RWPE2 (cell line): ENCODE measurements at places on chromosomes 4 and X.

GRCh38 chr4:139635966-139636365 lies 29.7 kb upstream of the MGST2 start:
- DNase-seq, result no peak

DNA sequence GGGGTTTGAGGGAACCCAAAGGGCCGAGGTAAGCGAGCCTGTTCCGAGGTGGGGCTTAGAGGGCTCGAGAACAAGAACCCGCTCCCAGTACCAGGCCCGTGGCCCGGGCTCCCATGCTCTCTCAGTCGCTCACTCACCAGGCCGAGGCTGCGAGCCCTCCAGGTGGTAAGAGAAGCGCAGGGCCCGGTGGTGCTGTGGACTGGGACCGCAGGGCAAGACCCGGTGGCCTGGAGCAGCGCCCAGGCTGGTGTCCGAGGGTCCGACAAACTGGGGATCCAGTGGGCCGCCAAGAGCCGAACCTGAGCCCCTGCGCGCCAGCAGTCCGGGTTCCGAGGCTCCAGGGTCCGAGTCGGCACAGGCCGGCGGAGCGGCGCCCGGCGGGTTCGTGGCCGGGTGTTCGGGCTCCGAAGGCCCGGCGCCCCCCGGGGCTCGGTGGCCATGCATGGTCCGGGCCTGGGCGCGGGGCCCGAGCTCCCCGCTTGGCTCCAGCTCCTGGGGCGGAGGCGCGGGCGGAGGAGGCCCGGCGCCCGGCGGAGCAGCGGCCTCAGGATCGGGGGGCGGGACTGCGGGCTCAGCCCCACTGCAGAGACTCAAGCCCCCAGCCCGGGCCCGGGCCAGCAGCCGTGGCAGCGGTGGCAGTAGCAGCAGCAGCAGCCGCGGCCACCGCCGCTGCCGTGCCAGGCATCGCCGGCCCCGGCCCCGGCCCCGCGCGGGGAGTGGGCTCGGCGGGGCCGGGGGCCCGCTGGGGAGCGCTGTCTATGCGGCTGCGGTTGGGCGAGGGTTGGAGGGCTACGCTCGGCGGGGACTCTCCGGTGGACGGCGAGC lies 833 bp downstream of the FGD1 start:
- no peak for DNase-seq

- DNase-seq, result no peak
Observed at GRCh38 chrX:41720125-41720779, 3.7 kb upstream of the GPR82 start.

- DNase-seq, result no peak
Observed at GRCh38 chrX:132622130-132622529, 133.3 kb upstream of the MBNL3 start.

DNA sequence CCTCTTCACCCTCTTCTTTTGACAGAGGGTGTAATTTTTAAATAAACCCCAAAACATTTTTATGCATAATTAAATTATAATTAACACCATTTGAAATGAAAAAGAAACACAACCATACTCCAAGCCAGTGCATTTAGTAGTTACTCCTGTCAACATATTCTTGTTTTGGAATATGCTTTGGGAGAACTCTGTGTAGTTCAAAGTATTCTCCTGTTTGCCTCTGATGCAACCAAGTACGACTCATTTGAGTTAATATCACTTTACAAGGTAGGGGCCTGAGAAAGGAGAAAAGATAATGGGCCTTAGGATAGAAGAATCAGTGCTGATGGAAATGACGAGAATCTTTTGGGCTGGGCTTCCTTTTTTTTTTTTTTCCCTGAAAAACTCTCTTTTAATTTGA lies 2.7 kb downstream of the PTPN13 start:
- DNase-seq, result no peak

- DNase-seq, result no peak
Observed at GRCh38 chr4:14513471-14513870, 488.8 kb upstream of the CPEB2 start.

DNA sequence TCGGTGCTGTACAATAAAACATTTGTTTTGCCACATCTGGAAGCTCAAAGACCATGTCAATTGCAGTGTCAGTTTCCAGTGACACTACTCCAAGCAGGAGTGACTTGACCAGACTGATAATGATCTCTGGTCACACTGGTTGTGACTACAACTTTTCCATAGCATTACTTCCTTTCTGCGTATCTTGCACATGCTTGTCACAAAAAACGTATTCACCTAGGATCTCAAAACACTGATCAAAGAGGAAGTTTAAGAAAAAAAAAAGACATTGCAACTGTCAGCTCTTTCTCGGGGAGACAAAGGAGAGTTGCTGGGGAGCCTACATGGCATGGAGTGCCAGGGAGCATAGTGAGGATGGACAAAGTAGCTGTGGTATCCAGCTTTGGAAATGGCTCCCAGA lies 60.6 kb downstream of the OPHN1 start:
- no peak for DNase-seq

- DNase-seq, result no peak
Observed at GRCh38 chrX:32744921-32745320, 466.4 kb downstream of the DMD start.

DNA sequence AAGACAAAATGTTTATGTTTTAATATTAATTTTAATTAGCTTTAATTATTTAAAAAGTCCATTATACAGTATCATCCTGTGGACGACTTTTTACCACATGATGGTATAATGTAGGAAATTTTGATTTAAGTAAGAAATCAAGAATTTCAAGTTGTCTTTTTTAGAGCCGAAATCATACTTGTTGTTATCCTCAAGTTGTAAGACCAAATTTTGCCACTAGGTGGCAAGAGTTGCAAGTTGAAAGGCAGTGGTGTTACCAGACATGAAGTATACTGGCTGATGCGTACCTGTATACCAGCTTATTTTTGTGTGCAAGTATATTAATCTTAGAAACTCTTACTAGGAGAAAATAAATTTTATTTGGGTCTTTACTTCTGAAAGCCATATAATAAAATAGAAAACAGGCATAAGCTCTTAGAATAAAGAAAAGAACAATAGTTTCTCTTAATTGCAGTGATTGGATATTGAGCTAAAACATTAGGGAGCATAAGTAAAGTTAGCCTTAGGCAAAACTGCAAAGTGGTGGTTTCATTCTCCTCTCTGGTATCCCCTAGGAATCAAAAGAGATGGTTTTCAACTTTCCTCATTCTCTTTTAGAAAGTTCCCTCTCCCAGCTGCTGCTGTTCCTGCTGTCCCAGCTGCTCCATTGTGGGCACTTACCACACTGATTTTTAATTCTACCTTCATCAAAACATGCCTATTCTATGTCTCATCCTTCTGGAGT lies 118.0 kb upstream of the WDFY3 start:
- no peak for DNase-seq

- DNase-seq, result no peak
Observed at GRCh38 chr4:41611881-41612871, 74.2 kb downstream of the LIMCH1 start.

DNA sequence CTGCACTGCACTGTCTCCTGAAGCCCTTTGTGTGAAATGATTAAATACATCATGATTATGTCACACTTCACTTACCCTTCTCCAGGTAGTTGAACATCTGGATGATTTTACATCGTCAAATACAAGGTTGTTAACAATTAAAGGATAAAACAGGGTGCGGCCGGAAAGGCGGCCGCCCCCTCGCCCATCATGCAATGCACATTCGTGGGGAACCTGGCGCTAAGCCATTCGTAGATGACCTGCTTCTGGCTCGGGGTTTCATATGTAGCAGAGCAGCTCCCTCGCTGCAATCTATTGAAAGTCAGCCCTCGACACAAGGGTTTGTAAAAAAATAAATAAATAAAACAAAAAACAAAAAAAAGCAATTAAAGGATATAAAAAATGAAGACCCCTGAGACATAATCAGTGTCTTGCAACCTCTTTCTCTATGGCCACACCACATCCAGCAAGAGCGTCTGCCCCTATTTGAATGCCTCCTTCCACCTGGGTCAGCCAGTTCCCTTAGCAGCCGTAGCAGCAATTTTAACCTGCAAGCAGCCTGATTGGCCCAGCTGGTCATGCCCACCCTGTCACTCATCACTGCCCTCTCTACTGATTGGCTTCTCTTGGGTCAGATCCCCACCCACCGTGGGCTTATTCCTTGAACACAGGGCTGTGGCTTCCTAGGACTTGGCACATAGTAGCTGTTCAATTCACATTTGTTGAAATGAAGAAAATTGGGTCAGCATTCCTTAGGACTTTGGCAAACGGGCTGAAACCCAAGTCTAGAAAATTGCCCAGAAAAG lies 147.8 kb upstream of the PSAPL1 start:
- DNase-seq, result no peak

- peak; percentile 88 for DNase-seq
Observed at GRCh38 chr4:6909113-6909969, at the start of gene TBC1D14. Gene TBC1D14 (plus strand): TSS chr4:6909826. CDS start chr4:6923390, 13,564 bp downstream.

DNA sequence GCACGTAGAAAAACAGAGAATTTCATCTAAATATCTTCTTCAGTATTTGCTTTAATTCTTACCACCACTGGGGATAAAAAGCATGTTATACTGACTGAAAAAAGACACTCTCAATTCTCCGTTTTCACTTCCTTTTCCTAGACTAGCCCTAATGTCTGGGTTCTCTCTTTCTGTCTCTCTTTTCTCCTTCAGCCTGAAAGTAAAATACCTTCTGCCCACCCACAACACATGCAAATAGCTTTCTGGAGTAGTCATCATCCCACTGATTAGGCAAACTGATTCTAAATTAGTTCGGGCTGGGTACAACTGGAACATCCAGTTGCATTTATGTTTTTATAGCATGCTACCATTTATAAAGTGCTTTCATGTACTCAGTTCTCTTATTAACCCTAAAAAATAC lies 142.4 kb upstream of the ANKRD50 start:
- no peak for DNase-seq

GRCh38 chr4:29278585-29278984 lies 1441.6 kb upstream of the PCDH7 start:
- DNase-seq, result no peak

DNA sequence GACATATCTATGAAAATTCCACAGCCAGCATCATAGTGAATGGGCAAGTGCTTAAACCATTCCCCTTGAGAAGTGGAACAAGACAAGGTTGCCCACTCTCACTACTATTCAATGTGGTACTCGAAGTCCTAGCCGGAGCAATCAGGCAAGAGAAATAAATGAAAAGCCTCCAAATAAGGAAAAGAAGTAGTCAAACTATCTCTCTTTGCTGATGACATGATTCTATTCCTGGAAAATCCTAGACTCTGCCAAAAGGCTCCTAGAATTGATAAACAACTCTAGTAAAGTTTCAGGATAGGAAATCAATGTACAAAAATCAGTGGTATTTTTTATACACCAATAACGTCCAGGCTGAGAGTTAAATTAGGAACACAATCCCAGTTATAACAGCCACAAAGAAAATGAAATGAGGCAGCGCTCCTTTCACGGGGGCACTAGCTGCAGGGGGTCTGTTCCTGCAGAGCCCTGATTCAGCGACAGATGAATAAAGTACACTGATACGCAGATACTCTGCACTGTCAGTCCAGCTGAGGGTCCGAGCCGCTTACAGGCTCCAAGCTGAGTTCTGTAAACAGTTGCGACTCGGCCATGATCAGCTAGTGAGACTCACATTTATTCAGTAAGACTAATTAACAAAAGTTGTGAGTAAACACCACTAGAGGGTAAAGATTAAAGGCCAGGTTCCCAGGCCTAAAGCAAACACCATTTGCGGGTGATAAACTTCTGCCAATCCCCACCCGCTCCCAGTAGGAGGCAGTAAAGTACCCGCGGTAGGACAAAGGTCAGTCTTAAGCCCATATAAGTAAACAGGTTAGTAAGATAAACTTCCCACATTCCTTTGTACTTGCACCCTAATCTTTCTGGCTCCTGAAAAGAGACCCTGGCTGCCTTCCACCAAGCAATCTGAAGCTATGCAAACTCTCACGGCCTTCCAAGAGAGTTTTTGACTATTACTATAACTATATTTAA lies 290.6 kb upstream of the GRID2 start:
- no peak for DNase-seq

DNA sequence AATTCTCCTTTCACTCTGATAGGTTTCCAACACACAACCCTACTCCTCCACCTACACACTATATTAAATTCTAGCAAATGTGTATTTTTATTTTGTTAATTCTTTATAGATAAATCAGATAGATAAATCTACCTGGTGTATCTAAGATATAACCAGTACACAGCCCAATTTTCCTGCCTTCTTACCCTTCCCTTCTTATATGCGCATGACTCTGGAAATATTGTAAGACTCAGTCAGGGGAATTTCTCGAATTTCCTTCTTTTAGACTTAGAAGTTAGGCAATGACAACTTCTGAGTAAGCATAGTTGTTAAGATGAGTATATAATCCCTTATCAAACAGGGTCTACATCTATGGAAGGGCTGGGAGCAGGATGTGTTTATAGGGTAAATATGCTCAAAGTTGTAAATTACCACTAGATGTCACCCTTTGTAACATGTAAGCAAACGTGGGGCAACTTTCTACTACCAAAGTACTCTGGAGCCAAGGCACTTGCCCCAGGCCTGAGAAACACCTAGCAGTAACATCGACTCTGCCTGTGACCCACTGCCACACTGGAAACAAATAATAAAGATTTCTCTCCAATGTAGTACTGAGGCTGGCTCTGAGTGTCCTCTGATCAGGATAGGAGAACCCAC lies 444.7 kb downstream of the IQCM start:
- DNase-seq, result no peak

DNA sequence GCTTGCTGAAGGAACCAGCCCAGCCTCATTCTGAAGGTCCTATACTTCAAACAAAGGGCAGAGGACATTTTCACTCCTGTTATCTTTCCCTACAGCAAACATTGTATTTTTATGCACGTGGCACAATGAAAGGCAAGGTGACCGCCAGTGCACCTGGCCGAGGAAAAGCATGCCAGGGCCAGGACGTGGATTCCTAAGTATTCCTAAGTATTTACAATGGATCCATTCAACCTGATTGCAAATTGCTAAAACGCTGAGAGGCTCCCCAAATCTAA lies 127.9 kb upstream of the FTHL17 start:
- no peak for DNase-seq

DNA sequence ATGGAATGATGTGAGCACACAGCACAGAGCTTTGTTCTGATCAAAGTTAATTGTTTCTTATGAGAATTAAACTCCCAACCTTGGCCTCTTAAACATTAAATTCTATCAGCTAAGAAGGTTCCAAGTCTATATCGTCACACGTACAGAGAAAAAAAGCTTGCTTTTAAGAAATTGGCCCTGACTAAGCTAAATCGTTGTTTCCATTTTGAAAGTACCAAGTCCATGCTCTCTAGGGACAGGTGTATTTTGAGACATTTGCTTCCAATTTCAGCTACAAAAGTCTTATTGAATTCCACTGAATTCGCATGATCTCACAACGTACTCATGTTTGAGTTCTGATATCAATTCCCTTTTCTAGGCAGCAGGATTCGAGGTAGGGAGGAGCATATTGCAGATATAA lies 157.4 kb downstream of the SHROOM3 start:
- no peak for DNase-seq
